Caco-2 (cell line): ENCODE measurements at places on chromosomes 13 and 19. TPM values are rescaled to one million over a fixed set of nuclear protein-coding genes. Genes with fewer than 3 reads are reported as not detected.

Gene ZDHHC20
- total RNA-seq, result 84.5 and 87.9 TPM in 2 replicates

Gene RFPL4AL1
- total RNA-seq, result not detected in 2 replicates

Gene NCAN
- total RNA-seq, result not detected in 2 replicates

DNA sequence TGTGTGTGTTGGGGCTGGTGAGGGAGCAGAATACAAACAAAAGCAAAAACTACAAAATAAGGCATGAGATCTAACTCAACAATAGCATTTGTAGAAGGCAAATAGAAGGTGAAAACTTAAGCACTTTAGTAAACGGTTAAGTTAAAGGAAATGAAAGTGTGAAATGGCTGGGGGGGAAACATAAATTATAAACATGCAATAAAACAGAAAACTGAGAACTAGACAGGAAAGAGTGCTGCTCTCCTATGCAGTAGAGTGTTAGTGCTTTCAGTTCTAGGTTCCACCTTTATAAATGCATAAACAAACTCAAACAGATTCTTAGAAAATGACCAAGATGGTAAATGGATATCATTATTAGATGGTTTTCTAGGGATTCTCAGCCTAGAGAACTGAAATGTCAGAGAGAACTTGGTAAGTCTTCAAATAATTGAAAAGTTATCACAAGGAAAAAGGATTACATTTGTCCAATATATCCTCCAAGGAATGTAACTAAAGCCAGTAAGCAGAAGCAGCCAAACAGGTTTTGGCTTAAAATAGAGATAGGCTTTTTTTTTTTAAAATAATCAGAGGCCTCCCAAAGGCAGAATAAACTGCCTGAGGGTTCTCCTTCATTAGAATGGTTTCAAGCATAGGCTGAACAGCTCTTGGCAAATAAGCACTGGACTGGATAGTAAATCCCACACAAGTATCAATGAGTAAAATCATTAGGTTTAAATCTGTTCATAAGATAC, 23.3 kb downstream of the RBM26 start:
- peak; percentile 51 for DNase-seq

DNA sequence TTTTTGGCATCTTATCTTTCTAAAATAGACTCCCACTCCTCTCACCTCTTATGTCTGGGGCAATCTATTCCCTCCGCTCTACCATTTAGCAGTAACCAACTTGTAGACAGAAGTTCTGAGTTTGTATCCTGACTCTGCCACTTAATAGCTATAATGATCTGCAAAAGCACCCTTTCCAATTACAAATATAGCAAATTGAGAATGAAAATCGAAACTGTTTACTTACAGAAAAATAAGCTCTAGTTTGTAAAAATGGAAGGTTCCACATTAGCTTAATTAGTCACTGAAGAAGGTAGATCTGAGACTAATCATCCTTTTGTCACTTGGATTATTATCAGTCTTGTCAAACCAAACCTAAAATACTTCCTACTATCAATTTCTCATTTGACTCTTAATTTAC, 409.3 kb downstream of the DIAPH3 start:
- no peak for DNase-seq

Gene PALM3
- total RNA-seq, result 25.9 TPM in 2 replicates

DNA sequence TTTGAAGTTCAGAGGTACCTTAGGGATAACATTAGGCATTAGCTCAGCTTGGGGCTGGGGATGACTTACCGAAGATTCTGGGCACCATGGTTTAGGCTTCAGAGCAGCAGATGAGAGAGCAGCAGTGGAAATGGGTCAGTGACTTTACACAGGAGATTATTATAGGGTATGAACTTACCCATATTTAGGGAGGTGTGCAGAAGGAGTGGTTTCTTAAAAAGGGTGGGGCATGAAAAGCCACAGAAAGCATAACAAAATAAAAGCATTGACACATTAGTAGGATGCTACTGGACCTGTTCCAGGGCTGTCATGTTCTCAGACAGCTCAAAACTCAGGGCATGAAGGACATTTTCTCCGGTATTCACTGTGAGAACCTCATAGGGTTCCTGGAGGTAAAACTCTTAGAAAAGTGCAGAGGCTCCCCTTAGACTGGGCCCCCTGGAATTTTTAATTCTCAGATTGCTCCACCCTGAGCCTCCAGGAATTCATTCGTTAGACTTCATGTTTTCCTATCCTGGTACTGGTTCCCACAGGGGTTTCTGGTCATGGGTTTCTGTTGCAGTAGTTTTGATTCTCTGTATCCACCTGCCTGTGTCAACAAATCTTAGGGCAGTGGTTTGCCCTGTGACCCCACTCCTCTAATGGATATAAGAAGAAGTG, 20.7 kb downstream of the IGFL1 start:
- no peak for DNase-seq

DNA sequence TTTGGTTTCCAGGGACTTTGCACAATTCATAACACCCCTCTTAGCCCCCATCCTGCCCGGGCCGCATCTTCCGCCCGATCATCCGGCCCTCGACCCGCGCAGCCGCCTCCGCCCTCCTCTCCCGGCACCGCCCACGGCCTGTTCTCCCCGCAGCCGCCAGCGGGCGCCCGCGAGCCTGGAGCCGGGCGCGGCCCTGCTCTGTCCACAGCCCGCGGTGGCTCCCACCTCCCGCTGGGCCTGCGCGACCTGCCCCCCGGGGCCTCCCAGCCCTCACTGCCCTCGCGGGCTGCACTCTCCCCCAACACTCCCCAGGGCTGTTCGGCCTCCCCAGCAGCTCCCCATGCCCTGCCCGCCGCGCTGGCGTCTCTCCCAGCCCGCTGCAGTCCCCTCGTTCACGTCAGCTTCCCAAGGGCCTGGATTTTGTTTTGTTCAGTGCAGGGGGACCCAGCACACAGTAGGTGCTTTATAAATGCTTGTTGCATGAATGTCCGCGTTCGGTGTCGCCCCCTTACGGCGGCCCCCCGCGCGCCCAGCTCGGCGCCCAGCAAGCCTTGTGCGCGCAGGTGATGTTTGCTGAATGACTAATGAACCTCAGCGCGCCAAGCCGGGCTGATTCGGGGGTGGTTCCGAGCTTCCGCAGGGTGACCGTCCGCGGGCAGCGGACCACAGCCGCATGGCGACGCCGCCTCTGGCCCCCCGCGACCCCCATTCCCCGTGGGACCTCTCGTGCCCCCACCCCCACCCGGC, 4.6 kb upstream of the APC2 start:
- no peak for DNase-seq

GRCh38 chr13:112064222-112064621, 2.7 kb upstream of the SOX1 start:
- DNase-seq, result no peak

Gene PCP2
- total RNA-seq, result 0.88 and 1.9 TPM in 2 replicates

Gene ZNF415
- 12.5 and 14.9 TPM in 2 replicates for total RNA-seq
